ENCODE measurements at places on chromosomes 1 and 21.
A peak's percentile ranks its signal among the peaks of the same experiment; 100 is the strongest.

DNA sequence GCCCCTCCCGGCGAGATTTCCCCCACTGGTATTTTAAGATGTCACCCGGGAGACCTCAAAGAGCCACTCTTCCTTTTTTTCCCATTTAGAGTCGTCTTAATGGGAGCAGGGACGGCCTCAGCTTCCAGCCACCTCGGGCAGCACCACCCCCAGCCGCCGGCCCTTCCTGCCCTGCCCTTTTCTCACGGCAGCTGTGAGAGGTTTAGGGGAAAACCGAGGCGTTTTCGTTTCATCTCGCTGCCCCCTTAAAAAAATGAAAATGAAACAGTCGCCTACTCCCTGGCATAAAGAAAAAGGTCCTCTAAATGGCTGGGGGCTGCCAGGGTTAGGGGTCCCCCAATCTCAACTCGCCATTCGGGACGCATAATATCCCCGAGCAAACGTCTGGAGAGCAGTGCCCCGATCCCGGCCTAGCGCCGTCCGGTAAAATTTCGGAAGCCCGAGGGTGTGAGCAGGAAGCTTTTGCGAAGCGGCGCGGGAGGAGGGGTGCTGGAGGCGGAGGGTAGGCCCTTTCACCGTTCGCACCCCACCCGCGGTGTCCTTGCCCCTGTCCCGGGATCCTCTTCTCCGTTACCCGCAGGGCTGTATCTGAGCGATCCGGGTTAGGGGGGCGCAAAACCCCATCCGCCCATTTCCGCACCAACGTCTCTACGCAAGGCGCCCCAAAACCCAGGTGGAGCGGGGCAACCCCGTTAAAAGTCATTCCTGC, 1.2 kb downstream of the RUNX3 start:
- DNase-seq = no peak

GRCh38 chr1:193348769-193349535, 162.5 kb upstream of the B3GALT2 start:
- no peak for DNase-seq

DNA sequence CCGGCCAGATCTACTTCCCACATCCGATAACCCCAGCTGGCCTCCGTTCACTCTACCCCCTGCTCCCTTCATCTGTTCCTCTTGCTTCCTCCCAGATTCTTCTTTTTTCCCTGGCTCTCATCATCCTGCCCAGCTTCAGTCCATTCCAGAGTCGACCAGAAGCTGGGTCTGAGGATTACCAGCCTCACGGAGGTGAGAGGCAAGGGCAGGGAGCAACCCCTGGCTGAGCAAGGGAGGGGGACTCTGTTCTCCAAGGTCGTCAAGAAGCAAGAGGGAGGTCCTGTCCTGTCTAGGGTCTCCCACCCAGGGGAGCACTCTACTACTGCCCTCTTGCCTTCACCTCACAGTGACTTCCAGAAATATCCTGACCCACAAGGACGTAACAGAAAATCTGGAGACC, 3.9 kb downstream of the JTB start:
- no peak for DNase-seq

DNA sequence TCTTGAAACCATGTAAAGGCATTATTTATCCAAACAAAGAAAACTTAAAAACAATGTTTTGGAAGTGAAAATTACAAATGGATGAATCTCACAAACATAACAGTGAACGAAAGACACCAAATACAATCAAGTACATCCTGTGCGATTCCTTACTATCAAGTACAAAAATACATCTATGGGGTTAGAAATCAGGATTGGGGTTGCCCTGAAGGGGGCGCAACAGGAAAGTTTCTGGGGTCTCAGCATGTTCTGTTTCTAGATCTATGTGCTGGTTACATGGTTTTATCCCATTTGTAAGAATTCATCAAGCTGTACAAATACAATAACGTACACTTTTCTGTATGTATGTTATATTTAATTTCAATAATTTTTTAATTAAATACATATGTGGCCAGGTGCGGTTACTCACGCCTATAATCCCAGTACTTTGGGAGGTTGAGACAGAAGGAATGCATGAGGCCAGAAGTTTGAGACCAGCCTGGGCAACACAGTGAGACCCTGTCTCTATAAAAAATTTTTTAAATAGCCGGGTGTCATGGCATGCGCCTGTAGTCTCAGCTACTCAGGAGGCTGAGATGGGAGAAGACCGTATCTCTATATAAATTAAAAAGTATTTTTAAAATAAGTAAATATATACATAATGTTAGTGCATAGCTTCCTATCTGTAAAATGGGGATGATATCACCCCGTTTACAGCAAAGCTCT, 121.5 kb upstream of the SOD1 start:
- DNase-seq = no peak

DNA sequence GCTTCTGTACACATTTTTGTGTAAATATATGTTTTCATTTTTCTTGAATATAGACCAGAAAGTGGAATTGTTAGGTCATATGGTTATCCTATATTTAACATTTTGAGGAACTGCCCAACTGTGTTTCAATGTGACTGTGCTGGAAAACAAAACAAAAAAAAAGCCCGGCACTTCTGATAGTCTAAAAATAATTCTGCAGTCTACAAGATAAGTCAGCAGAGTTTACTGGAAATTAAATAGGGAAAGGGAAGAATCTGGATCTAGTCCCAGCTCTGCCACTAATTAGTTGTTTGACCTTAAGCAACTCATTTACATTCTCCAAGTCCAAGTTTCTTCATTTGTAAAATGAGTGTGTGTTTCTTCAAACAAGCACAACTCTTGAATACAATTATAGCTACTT, 869.1 kb upstream of the B3GALT2 start:
- DNase-seq = no peak

GRCh38 chr1:232695621-232696385, 65.9 kb upstream of the SIPA1L2 start:
- DNase-seq = no peak

- no peak for DNase-seq
These were observed 90.0 kb upstream of the TLR5 start for GRCh38 chr1:223233019-223233409.

GRCh38 chr21:44286716-44287632, 1.3 kb downstream of the AIRE start:
- no peak for DNase-seq

GRCh38 chr1:113253187-113253586, 137.1 kb upstream of the MAGI3 start:
- DNase-seq = no peak

GRCh38 chr21:34649400-34649799, 19.4 kb upstream of the CLIC6 start:
- no peak for DNase-seq

DNA sequence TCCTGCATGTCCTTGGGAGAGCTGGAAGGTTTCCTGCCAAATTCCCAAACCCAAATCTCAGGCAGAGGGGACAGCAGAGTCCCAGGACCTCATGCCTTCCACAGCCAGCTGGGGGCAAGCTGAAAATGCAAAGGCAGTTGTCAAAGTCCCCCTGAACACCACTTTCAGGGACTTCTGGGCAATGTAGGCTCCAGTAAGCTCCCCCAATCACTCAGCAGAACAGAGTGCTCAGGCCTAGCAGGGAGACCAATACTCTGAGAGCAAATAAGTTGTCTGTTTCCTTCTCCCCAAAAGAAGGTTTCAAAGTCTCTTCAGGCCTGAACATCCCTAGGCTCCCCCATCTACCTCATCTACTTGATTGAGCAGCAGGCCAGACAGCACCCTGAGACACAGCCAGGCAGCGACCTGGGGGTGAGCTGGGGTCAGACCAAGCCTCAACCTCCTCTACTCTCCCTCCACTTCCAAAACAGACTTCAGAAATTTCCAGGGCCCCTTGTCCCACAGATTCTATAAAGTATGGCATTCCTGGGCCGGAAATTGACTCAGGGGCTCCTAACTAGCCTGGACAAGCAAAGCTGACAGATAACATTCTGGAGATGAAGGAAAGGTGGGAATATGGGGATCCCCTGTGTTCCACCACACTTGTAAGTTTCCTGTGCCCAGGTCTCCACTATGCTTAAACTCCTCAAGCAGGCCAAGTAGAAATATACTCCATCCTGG, 1.9 kb downstream of the SLC9A1 start:
- DNase-seq = no peak

DNA sequence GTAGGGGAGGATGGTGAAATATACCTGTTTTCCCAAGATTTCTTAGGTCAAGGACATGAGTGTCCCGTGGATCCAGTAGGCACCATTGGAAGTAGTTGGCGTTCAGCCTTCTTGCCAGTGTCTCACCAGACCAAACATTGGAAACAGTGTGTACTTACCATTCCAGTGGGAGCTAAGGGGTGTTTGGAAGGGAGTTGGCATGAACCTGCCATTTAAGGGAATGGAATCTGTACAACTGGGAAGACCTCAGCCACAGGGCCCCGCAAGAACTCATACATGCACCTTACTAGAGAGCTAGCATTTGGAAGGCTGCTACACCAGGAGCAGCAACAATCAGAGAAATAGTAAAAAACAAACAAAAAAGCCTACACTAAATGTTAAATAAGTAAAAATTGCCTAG, 12.7 kb downstream of the ATP5PF start:
- DNase-seq = no peak

- peak; percentile 57 for DNase-seq
These were observed 44.9 kb upstream of the COL6A2 start for GRCh38 chr21:46052703-46053651.

GRCh38 chr1:77540501-77541161, 141.8 kb downstream of the ZZZ3 start:
- no peak for DNase-seq

- no peak for DNase-seq
These were observed 149.6 kb upstream of the PLXNA2 start for GRCh38 chr1:208393826-208394225.

DNA sequence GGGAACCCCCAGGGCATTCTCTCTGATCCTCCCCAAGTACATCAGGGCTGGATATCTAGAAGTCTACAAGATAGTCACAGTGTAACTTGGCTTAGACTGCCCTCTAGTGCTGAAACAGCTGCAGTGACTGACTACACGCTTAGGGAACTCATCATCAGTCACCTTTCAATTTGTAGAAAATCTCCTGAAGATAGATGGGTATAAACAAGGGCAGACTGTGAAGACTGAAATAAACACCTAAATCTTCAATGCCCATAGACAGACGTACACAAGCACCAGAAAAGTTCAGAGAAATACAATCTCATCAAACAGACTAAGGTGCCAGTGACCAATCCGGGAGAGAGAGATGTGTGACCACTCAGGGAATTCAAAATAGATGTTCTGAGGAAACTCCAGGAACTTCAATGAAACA, 46.6 kb downstream of the PACC1 start:
- peak; percentile 8 for DNase-seq

DNA sequence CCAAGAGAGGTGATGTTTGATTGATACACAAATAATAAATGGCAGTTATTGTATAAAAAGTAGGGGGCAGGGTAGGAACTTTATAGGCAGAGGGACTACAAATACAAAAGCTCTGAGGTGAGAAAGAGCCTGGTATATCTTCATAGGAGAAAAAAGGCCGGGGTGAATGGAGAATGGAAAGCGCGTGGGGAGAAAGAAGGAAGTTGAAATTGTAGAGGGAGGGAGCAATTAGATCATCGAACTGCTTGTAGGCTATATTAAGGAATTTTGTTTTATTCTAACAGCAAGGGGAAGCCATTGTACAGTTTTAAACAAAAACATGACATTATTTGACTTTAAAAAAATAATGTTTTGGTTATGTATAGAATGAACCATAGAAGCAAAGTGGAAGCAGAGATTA, 147.4 kb downstream of the PDE4B start:
- DNase-seq = no peak

DNA sequence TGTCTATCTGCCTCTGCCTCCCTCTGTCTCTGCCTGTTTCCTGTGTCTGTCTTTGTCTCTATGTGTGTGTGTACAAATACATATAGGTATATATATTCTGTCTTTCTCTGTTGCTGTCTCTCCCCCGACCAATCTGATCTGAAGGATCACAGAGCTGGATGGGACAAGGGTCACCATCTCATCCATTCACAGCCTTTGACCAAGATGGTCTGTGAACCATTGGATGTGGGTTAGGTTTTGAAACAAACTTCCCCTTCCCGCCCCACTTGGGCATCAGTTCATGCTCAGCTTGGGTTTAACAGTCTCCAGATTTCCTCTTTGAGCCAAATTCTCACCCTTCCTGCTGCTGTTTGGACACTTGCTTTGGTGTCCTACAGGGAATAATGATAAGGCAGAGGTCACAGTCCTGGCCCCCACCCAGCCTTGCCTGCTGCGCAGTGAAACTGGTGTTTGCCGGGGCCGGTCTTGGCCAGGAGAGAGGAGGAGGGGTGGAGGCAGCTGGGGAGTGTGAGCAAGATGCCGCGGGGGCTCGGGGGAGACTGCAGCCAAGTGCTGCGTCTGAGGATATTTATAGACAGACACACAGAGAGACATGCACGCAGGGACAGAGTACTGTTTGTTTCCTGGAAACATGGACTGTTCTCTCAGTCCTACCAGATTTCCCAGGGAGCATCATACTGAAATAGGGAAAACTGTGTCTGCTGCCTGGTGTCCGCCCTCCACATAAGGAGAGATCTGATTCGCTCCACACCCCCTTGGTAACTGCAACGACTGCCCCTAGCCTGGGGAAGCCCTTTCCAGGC, 27.0 kb upstream of the BTG2 start:
- DNase-seq = no peak

DNA sequence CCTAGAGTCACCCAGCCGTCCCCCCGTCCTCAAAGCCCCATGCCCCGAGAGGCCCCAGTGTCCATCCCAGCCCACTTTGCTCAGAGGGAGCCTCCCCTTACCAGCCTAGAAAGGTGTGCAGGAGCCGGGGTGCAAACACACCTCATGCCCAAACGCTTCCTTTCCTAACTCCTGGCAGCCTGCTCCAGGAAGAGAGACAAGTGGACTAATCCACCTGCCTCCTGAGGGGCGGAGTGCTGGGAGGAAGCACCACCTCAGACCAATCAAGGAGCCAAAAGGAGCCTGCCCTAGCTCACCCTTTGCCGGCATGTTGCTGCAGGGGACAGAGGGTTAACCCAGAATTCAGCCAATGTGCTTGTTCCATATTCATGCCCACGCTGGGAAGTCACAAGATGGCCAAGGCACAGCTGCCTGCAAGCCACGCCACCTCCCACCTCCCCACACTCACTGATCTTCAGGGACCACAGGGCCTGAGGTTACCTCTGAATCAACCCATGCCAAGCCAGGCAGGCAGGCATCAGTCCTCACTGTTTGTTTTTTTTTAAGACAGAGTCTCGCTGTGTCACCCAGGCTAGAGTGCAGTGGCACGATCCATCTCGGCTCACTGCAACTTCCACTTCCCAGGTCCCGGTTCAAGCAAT, 27.8 kb downstream of the PLEKHA6 start:
- no peak for DNase-seq

- DNase-seq = peak; percentile 62
These were observed 32.7 kb upstream of the WASF2 start for GRCh38 chr1:27522432-27523336.
